ENCODE measurements at places on chromosomes 3 and 15.

DNA sequence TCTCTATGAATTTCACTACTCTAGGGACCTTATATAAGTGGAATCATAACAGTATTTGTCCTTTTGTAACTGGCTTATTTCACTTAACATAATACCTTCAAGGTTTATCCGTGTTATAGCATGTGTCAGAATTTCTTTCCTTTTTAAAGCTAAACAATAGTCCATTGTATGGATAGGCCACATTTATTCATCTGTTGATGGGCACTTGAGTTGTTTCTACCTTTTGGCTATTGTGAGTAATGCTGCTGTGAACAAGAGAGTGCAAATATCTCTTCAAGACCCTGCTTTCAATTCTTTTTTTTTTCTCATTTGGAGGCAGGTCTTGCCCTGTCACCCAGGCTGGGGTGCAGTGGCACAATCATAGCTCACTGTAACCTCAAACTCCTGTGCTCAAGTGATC is 56.5 kb downstream of the CHCHD6 start:
- no peak for DNase-seq

GRCh38 chr15:80153900-80154299 is 1.1 kb downstream of the FAH start:
- DNase-seq, result no peak

DNA sequence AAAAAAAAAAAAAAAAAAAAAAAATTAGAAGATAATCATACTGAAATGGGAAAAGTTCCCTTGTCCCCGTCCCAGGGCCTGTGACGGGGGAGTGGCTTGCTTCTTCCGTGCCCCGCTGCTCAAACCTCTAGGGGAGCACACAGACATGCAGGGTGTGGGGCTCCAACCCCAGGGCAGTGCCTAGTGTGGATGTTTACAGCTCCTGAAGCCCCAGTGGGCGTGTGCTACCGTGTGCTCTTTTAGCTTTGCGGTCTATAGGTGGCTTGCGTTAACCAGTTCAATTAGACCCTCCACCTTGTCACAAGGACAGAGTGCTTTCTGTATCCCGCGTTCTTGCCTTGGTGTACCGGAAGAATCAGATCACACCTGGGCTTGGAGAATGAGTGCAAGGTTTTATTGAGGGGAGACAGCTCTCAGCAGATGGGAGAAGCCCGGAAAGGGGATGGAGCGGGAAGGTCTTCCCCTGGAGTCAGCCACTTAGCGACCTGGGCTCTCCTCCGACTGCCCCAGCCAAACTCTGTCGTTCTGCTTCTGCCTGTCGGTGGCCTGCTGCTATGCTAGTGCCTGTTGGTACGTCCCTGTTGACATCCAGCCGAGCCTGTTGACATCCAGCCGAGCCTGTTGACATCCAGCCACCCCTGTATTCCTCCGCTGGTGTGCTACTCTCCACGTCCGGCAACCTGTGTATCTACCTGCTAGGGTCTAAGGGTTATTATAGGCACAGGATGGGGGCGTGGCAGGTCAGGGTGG is 569.8 kb downstream of the VGLL3 start:
- DNase-seq, result no peak

DNA sequence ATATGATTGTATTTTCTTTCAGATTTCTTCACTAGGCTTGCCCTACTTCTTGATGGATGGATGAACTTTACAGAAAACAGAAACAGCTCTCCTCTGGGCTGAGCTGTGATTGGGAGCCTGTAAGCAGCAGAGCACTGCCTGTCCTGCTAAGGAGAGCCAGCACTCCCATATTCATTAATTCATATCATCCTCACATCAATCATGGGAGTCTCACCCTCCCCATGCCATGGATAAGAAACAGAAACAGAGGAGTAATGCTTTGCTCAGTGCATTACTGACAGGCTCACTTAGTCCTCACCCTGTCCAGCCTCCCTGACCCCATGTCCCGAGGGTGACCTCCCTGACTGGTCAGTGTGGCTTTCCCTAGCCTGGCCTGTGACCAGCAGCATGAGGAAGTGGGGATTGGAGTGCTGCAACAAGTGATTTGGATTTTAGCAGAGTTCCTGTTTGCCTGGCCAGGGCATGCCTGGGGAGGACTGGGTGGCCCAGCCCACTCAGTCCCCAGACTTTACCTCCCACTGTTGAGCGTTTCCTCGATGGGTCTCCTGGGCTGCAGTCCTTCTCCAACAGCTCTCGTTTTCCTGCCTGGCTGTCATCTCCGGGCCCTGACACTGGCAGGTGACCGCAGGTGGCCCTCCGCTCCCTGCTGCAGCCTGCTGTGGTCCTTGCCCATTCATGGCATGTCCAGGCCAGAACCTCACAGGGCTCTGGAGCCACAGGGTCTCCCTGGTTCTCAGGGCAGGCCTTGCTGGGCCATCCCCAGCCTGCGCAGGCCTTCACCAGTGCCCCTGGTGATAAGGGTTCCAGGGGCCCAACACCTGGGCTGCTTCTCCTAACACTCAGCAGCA is 1.3 kb upstream of the TMIE start:
- DNase-seq, result no peak

DNA sequence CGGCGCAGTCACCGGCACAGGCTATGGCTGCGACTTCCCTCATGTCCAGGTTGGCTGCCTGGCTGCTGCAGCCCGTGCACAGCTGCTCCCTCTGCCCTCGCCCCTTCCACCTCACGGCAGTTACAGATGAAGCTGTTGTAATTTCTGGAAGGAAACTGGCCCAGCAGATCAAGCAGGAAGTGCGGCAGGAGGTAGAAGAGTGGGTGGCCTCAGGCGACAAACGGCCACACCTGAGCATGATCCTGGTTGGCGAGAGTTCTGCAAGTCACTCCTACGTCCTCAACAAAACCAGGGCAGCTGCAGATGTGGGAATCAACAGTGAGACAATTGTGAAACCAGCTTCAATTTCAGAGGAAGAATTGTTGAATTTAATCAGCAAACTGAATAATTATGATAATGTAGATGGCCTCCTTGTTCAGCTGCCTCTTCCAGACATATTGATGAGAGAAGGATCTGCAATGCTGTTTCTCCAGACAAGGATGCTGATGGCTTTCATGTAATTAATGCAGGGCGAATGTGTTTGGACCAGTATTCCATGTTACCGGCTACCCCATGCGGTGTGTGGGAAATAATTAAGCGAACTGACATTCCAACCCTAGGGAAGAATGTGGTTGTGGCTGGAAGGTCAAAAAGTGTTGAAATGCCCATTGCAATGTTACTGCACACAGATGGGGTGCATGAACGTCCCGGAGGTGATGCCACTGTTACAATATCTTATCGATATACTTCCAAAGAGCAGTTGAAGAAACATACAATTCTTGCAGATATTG is 13.2 kb upstream of the GNB4 start:
- no peak for DNase-seq

DNA sequence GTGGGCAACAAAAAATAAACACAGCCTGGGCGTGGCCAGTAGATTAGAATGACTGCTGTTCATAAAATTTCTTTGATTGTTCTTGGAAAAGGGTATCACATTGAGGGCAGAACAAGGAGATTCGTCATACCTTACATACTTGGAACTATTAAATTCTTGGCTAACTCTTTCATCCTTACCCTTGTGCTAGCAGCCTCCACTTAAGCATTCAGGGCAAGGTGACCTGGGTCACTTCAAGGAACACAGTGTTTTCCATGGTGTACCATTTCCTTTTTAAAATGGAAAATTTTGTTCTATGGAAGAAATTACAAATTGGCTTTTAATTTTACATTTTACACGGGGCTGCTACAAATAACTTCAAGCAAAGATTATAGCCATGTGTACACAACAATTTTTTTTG is 60.8 kb downstream of the MINDY4B start:
- DNase-seq, result no peak

GRCh38 chr3:114848082-114848481 is 299.0 kb downstream of the ZBTB20 start:
- no peak for DNase-seq

DNA sequence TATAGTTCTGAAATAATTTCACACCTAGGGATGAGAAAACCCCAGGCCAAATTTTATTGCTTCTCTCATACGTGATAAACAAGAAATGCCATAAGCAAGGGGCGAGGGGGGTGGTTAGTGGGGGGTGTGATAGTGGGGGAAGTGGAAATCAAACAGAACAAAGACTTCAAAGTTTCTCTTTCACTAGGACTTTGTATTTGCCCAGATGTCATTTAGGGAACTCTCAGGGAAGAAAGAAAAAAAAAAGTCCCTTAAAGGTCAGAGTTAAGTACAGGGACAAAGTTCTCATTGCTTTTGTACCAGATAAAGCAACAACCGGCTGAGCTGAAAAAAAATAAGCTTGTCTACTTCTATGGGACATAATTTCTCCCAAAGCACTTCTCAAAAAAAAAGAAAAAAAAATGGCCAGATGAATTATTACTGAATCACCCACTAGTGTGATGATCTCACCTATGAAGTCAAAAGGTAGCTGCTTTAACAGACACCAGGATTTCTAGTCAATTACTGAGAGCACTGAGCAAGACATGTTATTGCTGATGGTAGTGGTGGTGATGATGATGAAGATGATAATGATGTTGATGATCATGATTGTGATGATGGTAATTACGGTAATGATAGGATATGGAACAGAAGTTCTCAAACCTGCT is 56.2 kb downstream of the FHIT start:
- DNase-seq, result no peak

DNA sequence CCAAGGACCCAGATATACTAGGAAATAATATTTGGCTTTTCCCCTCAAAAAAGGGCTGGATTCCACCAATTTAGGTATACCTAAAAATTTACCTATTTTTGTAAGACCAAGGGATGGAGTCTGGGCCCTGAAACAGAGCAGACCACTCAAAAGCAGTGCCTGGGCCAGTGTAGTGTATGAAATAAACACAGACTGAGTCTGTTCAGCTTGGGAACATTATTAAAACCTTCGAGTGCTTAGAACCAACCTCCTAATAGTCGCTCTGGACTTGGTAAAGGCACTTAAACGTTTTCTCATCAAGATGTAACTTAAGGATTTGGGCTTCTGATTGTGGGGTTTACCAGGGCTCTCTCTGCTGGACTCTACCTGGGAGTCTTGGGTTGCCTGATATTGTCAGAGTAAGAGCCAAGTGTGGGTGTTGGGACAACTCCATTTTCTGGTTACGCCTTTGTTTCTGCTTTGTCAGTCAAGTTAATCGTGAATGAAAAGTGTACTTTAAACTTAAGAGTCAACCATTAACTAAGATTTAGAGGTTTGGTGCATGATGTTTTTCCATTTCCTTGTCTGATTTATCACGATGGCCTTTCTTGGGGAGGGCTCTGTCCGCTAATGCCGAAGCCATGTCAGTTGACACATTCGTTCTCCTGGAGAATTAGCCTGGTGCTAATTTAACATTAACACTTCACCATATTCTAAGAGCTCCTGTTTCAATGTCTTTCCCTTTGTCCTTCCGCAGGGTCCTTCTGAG is 221.0 kb upstream of the TPM1 start:
- DNase-seq, result no peak

DNA sequence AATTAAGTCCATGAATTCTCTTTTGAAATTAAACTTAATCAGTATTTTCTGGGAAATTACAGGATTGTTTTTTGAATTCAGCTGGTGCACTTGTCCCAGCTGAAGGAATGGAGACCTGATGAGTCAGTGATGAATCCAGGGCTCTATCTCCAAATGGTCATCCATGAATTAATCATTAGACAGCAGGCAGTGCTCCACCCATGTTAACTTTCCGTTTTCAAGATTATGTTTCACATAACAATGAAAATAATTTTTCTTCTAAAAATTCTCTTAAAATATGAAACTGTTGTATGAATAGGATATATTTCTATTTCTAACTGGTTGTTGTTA is 13.9 kb upstream of the PAQR9 start:
- no peak for DNase-seq

GRCh38 chr3:195405651-195406050 is 37.2 kb downstream of the ACAP2 start:
- no peak for DNase-seq

GRCh38 chr3:174275336-174275735 is 583.8 kb upstream of the NAALADL2 start:
- DNase-seq, result no peak

- DNase-seq, result no peak
Observed at GRCh38 chr3:106750092-106750491, 627.1 kb upstream of the CCDC54 start.

DNA sequence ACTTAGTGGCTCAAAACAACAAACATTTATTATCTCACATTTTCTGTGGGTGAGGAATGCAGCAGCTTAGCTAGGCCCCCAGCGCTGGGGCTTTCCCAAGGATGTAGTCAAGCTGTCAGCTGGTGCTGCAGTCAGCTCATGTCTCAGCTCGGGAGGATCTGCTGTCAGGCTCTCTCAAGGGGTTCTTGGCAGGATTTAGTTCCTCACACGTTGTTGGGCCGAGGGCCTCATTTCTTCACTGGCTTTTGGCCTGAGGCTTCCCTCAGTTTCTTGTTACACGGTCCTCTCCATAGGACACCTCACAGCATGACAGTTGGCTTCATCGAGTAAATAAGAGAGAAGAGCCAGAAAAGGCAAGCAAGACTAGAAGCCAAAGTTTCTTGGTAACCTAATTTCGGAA is 13.7 kb upstream of the U2SURP start:
- no peak for DNase-seq

DNA sequence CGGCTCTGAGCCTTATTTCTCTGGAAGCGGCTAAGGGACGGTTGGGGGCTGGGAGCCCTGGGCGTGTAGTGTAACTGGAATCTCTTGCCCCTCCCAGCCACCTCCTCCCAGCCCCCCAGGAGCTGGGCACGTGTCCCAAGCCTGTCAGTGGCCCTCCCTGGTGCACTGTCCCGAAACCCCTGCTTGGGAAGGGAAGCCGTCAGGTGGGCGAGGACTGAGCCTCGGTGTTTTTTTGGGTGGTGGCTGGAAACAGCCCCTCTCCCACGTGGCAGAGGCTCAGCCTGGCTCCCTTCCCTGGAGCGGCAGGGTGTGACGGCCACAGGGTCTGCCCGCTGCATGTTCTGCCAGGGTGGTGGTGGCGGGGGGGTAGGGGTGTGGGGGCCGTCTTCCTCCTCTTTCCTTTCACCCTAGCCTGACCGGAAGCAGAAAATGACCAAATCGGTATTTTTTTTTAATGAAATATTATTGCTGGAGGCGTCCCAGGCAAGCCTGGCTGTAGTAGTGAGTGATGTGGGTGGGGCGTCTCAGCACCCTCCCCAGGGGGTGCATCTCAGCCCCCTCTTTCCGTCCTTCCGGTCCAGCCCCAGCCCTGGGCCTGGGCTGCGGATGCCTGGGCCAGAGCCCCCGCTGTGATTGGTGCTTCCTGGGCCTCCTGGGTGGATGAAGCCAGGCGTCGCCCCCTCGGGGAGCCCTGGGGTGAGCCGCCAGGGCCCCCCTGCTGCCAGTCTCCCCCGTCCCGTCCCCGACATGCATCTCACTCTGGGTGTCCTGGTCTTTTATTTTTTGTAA is 58.8 kb upstream of the GOLGA8A start:
- DNase-seq, result no peak

GRCh38 chr15:67915461-67916374 is 75.9 kb upstream of the RNU6-1 start:
- no peak for DNase-seq

- DNase-seq, result no peak
Observed at GRCh38 chr3:143783851-143784370, 64.4 kb downstream of the SLC9A9 start.

- no peak for DNase-seq
Observed at GRCh38 chr3:178205740-178206139, 330.5 kb upstream of the KCNMB2 start.

GRCh38 chr3:170033489-170033888 is 4.3 kb upstream of the GPR160 start:
- DNase-seq, result no peak

GRCh38 chr3:187012609-187013051 is 82.3 kb downstream of the ST6GAL1 start:
- DNase-seq, result no peak
